ENCODE measurements at places on chromosomes 13 and 19.

DNA sequence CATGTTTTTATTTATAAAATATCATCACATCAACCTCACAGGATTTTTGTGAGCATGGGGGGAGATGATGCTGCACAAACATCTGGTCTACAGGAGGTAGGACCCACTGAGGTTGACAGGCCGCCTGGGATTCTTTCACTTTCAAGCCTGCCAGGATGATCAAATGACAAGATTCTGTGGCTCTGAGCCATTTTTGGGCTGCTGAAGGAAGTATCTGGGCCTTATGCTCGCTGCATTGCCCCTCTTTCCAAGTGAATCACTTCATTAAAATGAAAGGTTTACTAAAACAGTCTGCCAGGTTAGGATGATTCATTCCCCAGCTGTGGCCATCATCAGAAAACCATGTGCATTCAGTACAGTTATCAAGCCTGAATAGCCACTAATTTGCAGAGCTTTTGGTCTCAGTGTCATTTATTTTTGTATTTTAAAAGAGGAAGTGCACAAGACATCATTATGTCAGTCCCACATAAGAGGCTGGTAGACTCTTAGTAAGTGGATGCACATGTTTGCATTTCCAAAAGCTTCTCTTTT, 34.4 kb downstream of the STARD13 start:
- peak; percentile 89 for ATAC-seq
- H3K36me3 ChIP-seq, result no peaks in the 10 kb centered on the region
- no peaks in the 10 kb centered on the region for H3K27me3 ChIP-seq
- peaks cover 60% of the 10 kb centered on the region for H3K4me1 ChIP-seq

DNA sequence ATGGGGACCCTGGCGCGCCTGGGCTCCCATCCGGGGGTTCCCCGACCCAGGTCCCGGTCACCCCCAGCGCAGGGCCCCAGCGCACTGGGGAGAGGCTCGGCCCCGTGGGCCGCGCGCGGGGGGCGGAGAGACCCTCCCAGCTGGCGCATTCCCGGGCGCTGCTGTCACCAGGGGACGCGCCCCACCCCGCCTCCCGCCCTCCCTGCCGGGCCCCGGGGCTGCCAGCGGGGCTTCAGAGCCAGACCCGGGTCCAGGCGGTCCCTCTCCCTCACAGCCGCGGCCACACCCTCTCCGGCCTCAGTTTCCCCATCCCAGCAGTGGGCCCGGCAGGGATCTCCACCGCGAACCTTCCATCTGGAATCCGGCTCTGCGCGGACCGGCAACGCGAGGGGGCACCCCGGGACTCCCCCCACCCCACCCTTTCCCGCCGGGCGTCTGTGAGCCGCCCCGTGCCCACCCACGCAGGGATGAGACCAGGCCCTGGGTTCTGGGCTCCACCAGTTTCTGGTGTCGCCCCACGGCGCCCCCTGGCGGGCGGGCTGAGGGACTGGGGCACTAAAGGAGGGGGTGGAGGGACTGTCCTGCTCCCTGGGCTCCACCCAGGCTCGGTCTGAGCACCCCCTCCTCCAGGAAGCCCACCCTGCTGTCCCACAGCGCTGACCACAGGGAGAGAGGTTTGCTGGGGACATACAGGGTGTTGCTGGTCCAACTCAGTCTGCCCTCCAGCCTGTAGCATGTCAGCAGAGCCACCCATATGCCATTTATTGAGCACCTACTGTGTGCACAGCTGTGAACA, 878 bp upstream of the ADAMTSL5 start:
- H3K4me1 ChIP-seq, result no peaks in the 10 kb centered on the region
- peaks cover 75% of the 10 kb centered on the region for H3K27me3 ChIP-seq
- ATAC-seq, result peak; percentile 50
- H3K36me3 ChIP-seq, result no peaks in the 10 kb centered on the region

GRCh38 chr13:41468631-41469030, 11.3 kb downstream of the RGCC start:
- no peaks in the 10 kb centered on the region for H3K27me3 ChIP-seq
- no peak for ATAC-seq
- H3K4me3 ChIP-seq, result no peak overlapping the region
- H3K36me3 ChIP-seq, result peaks cover 33% of the 10 kb centered on the region
- H3K4me1 ChIP-seq, result no peaks in the 10 kb centered on the region

DNA sequence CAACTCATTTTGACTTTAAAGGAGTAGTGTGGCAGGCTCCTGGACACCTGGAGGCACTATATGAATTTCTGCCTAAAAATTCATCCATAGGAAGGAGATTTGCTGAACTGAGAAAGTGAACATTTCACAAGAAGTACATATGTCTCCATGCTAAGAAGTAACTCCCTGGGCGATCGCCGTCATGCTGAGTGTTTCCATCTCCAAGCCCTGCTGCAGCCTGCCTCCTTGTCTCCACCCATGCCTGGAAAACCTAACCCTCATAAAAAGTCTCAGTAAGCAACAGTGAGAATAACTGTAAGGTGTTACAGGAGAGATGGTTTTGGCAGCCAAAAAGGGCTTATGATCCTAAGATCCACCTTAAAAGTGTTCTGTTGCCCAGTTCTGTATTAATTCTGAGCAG, 251.3 kb downstream of the SHISA2 start:
- H3K4me3 ChIP-seq, result no peak overlapping the region
- peaks cover 7% of the 10 kb centered on the region for H3K27me3 ChIP-seq
- H3K36me3 ChIP-seq, result no peaks in the 10 kb centered on the region
- H3K27ac ChIP-seq, result no peak overlapping the region
- H3K4me1 ChIP-seq, result no peaks in the 10 kb centered on the region

DNA sequence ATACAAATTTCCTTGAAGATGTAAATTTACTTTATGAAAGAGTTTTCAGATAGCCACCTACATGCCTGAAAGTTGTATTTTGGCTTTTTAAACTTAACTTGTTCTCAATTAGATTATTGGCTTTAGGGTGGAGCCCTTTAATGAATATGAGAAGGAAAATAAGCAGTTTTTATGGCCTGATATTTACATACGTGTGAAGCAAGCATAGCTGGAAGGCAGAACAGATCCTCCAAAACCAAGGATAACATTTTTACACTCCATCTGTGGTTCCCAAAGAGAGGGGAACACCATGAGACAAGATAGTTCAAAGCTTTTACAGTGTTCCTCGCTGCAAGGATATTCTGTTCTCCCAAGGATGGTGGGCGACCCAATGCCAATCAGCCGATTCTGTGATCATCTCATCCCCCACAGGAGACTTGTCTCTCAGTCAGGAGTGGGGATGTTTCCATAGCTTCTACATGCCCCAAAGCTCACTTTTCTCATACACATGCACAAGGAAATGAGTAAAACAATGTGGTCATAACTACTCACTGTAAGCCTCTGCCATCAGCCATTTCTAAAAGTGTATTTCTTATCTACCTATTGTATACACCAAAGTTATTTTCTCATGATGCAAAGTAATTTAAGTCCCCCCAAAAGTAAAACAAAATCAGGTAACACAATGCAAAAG, 24.6 kb upstream of the KBTBD6 start:
- no peak overlapping the region for H3K4me3 ChIP-seq
- H3K4me1 ChIP-seq, result no peaks in the 10 kb centered on the region
- no peak for ATAC-seq
- H3K27ac ChIP-seq, result no peak overlapping the region
- H3K27me3 ChIP-seq, result no peaks in the 10 kb centered on the region

GRCh38 chr19:48967346-48968178, 2.5 kb downstream of the FTL start:
- no peaks in the 10 kb centered on the region for H3K27me3 ChIP-seq
- peaks cover 61% of the 10 kb centered on the region for H3K36me3 ChIP-seq
- H3K27ac ChIP-seq, result peak overlapping the region; percentile 93

- peaks cover 14% of the 10 kb centered on the region for H3K4me1 ChIP-seq
- no peak overlapping the region for H3K27ac ChIP-seq
- H3K4me3 ChIP-seq, result no peak overlapping the region
- ATAC-seq, result no peak
- H3K36me3 ChIP-seq, result no peaks in the 10 kb centered on the region
These were observed 2.4 kb downstream of the APLP1 start for GRCh38 chr19:35870798-35871197.

DNA sequence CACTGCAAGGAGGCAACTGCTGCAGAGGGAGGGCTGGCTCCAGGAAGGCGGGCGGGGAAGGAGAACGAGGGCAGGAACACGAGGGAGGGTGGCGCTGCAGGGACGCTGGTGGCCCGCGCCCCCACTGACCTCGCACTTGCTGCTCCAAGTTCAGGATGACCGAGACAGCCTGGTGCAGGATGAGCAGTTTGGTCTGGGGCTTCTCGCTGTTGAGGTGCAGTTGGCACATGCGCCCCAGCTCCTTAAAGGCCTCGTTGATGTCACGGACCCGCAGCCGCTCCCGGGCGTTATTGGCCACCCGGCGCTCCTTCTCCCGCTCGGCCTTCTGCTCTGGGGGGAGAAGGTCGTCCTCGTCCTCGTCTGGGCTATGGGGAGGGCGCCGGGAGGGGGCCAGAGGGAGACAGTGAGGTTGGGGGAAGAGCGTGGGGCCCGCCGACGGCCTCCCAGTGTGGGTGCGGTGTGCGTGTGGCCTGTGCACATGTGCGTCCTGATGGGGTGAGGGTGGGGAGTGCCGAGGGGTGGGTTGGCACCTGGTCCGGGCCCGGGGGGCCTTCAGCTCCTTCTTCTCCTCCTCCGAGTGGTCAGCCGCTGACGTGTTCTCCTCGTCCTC, 10.0 kb upstream of the UQCR11 start:
- no peak for ATAC-seq
- no peaks in the 10 kb centered on the region for H3K27me3 ChIP-seq
- no peaks in the 10 kb centered on the region for H3K4me1 ChIP-seq
- H3K4me3 ChIP-seq, result no peak overlapping the region
- H3K27ac ChIP-seq, result no peak overlapping the region

DNA sequence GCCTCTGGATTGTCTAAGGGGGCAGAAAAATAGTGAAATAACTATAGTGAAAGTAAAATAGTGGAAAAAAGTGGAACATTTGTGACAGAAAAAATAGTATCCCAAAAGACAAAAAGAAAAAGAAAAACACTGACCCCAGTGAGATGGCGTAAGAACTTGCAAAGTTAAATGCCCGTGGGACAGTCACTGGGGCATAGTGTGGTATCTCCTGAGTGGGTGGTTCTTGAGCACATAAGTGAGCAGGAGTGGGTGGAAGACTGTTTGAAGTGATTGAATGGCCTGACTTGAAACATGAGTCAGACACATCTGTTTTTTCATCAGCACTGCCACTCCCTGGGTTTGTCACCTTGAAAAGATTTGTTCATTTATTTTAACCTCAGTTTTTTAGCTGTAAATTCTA, 2.5 kb downstream of the ZNF430 start:
- H3K27me3 ChIP-seq, result no peaks in the 10 kb centered on the region
- ATAC-seq, result no peak
- H3K36me3 ChIP-seq, result peaks cover 43% of the 10 kb centered on the region
- no peak overlapping the region for H3K27ac ChIP-seq

- H3K27me3 ChIP-seq, result peaks cover 43% of the 10 kb centered on the region
- no peaks in the 10 kb centered on the region for H3K36me3 ChIP-seq
- no peak overlapping the region for H3K4me3 ChIP-seq
- no peak overlapping the region for H3K27ac ChIP-seq
- ATAC-seq, result no peak
- no peaks in the 10 kb centered on the region for H3K4me1 ChIP-seq
These were observed 1.2 kb downstream of the PPM1N start for GRCh38 chr19:45499196-45500180.

GRCh38 chr13:29905845-29906244, 55.4 kb upstream of the UBL3 start:
- H3K4me1 ChIP-seq, result peaks cover 3% of the 10 kb centered on the region
- ATAC-seq, result peak; percentile 80
- no peaks in the 10 kb centered on the region for H3K27me3 ChIP-seq

DNA sequence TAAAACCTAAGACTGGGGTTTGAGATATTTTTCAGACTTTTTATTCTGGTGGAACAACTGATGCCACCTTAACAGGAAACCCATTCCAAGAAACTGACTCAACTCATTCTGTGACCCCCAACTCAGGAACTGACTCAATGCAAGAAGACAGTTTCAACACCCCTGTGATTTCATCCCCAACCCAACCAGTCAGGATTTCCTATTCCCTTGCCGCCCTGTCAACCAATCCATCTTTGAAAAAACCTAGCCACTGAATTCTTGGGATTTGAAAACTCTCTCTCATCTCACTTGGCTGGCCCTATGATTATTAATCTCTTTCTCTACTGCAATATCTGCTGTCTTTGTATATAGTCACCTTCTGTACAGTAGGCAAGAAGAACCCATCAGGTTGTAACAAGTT, 1211.9 kb upstream of the ATXN8OS start:
- no peak overlapping the region for H3K27ac ChIP-seq
- no peaks in the 10 kb centered on the region for H3K4me1 ChIP-seq
- H3K27me3 ChIP-seq, result no peaks in the 10 kb centered on the region
- H3K36me3 ChIP-seq, result no peaks in the 10 kb centered on the region

DNA sequence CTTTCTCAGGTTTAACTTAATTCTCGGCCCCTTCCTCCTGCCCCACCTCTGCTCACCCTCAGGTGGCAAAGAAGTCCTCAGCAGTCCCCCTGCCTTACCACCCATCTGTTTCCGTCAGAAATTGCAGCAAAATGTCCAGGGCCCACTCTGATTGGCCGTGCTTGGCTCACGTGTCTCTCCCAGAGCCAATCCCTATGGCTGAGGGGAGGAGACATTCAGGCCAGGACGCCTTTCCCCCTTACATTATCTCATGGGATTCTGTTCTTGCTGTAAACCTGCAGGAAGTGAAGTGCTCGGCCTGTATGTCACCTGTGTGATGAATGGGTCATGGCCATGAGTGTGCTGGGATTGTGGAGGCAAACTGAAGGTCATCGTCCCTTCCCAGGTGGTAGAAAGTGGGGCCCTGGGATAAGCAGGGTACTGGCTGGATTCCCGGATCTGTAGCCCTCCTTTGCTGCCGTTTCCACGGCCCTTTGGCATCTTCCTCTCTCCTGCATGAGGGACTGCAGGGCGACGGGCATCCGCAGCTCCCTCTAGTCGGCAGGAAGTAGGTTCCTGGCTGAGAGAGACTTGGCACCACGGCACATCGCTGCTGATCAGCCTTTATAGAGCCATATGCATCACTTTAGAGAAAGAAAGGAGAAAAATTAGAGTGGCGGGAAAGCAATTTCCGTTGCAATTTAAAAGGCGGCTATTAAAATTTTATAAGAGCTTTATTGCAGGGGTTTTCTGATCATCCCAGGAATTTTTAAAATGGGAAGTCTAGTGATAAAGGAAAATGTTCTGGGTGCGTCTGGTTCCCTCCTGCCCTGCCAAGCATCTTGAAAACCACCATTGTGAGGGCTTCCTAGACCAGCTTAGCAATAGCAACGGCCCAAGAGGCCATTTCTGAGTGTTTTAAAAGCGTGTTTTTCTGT, 118.2 kb downstream of the SIPA1L3 start:
- no peaks in the 10 kb centered on the region for H3K36me3 ChIP-seq
- ATAC-seq, result no peak
- H3K4me1 ChIP-seq, result no peaks in the 10 kb centered on the region
- H3K27me3 ChIP-seq, result no peaks in the 10 kb centered on the region
- no peak overlapping the region for H3K4me3 ChIP-seq
- no peak overlapping the region for H3K27ac ChIP-seq

GRCh38 chr19:8210421-8211101, 1.4 kb downstream of the CERS4 start:
- H3K27ac ChIP-seq, result peak overlapping the region; percentile 82
- peak overlapping the region; percentile 97 for H3K4me3 ChIP-seq
- ATAC-seq, result no peak
- no peaks in the 10 kb centered on the region for H3K27me3 ChIP-seq
- H3K4me1 ChIP-seq, result peaks cover 46% of the 10 kb centered on the region

GRCh38 chr13:101267656-101268055, 148.7 kb downstream of the NALCN start:
- H3K27ac ChIP-seq, result no peak overlapping the region
- H3K4me1 ChIP-seq, result no peaks in the 10 kb centered on the region
- no peak overlapping the region for H3K4me3 ChIP-seq

GRCh38 chr19:2044709-2045500, 6.1 kb downstream of the MKNK2 start:
- no peaks in the 10 kb centered on the region for H3K27me3 ChIP-seq
- H3K36me3 ChIP-seq, result no peaks in the 10 kb centered on the region
- H3K4me1 ChIP-seq, result peaks cover 9% of the 10 kb centered on the region
